ENCODE measurements at places on chromosomes 5 and 9.
A peak's percentile ranks its signal among the peaks of the same experiment; 100 is the strongest.

GRCh38 chr5:36040651-36041536, 25.8 kb downstream of the UGT3A2 start:
- no peak for DNase-seq

DNA sequence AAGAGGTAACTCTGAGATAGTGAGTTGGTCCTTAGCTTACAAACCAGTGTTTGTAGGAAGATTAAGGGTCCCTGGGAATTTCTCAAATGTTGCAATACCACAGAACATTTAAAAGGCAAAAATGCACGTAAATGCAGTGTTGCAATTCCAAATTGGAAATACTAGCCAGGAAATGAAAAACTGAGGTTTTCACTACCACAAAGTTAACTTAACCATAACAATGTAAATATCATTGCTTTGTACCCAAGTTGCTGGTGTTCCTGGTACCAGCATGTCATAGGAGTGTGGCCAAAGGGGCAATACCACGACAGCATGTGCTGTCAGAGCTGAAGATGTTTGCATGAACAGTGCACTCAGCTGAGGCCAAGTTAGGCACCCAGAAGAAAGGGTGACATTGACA, 382.9 kb downstream of the GLIS3 start:
- no peak for DNase-seq

DNA sequence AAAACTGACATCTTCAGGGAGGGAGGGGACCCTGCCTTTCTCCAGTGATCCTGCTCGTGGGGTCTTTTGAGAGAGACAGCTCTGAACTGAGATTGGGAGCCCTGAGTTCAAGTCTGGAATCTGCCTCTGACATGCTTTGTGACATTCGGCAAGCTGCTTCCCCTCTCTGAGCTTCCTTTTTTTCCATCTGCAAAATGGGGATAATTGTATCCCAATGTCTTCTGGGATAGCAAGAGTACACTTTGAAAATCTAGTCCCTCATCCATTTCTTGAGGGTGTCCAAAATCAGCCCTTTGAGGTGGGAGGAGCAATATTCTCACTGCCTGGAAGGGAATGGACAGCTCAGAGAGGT, 186.3 kb downstream of the RGS3 start:
- no peak for DNase-seq

- DNase-seq: peak; percentile 30
Observed at GRCh38 chr5:117455236-117456233, 880.9 kb upstream of the SEMA6A start.

GRCh38 chr5:73897893-73898292, 271.9 kb downstream of the ARHGEF28 start:
- no peak for DNase-seq

GRCh38 chr5:112684737-112685136, 52.9 kb upstream of the APC start:
- no peak for DNase-seq

DNA sequence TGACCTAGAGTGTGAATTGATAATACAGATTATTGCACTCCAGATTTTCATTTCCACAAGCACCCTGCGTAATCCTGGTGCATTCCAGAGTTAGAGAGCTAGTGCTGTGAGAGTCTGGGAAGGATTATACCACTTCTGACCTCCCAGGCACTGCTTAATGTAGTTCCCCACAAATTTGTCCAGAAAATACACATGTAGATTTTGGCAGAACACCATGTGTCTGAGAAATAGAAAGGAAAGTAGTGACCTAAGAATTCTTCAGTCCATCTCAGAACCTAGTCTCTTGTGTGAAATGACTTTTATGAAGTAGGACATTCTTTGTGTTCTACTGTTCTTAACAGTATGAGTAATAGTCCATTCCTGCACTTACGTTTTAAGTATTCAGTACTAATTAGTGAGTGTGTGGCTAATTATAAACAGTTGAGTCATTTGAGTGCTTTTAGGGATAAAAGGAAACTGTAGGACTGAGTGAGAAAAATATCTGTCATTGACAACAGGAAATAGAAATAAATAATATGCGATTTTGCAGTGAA, 27.8 kb upstream of the PTPDC1 start:
- DNase-seq: no peak

DNA sequence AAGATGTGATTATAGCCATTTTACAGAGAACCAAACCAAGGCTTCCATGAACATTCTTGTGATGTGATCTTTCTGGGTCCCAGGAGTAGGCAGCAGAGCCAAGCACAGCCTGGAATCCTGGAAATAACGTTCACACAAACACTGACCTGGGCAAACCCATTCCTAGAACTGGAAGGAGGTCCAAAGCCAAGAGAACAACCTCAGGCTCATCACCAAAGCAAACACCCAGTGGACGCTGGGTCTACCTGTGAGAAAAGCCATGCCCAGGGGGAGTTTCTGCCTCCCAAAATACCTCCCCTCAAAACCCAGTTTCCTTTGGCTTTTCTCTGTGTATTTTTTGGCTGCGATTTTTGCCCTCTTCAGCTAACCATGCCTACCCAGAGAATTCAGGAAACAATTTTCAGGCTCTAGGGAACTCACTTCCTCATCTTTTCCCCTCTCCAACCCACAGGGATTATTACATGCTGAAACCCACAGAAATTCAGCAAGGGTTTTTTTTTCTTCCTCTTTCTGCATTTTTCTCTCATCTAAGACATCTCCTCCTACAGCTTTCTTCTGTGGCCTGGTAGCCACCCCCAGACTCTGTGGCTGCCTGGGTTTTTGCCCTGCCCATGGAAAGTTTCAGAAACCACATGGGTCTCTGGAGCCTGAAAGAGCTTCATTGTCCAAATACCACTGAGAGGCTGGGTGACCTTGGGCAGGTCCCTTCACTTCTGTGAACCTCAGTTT, 75.0 kb downstream of the TNC start:
- DNase-seq: peak; percentile 9

DNA sequence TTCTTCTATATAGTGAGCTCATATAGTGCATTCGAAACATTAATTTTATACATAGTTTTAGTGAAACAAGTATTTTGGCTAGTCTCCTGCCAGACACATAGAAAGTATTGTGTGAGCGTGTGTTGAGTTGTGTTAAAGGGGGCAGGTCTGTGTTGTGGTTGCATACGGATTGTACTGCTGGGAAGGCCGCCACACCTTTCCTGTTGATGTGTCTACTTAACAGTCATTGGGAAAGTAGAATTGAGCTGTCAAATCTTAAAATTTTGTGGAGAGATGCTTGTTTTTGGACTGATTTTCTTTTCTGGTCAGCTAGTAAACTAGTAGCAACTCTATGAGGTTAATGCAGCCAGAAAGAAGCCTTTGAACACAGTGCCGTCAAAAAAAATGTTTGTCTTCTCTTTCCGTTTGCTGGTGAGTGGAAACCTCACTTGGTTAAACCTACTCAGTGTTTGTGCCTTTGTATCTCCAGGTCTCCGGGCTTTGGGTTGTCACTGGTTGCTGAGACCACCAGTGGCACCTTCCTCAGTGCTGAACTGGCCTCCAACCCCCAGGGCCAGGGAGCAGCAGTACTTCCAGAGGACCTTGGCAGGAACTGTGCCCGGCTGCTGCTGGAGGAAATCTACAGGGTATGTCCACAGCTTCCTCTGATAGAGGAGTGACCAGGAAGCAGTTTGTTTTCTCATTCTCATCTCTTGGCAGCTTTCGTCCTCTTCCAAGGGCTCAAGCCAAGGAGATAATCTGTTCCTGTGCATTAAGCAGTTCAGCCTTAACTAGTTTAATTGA, 51.5 kb downstream of the RCL1 start:
- no peak for DNase-seq

- DNase-seq: no peak
Observed at GRCh38 chr5:93611976-93612854, 29.2 kb downstream of the NR2F1 start.

- no peak for DNase-seq
Observed at GRCh38 chr5:42436051-42436450, 12.8 kb downstream of the GHR start.

GRCh38 chr9:136484153-136485048, 1.6 kb upstream of the SEC16A start:
- DNase-seq: no peak

DNA sequence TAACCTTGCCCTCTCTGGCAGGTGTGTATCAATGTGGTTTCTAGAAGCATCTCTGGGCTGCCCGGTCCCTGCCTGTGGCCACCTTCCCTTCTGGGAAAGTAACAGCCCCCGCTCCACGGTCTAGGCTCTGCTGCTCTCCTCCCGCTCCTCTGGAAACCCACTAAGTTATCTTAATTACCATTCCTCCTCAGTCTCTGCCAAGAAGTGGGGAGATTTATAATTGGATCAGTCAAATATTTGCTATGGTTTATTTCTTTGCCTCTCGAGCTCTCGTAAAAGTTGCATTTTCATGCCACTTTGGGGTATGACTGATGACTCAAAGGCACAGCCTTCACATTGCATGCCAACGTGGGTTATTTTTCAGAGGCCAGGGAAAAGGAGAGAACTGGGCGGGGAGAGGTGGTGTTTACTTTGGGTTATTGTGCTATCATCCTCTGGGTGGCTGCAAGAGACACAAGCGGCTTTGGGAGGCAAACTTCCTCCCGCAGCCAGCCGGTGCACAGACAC, 205.3 kb upstream of the WWC1 start:
- no peak for DNase-seq

DNA sequence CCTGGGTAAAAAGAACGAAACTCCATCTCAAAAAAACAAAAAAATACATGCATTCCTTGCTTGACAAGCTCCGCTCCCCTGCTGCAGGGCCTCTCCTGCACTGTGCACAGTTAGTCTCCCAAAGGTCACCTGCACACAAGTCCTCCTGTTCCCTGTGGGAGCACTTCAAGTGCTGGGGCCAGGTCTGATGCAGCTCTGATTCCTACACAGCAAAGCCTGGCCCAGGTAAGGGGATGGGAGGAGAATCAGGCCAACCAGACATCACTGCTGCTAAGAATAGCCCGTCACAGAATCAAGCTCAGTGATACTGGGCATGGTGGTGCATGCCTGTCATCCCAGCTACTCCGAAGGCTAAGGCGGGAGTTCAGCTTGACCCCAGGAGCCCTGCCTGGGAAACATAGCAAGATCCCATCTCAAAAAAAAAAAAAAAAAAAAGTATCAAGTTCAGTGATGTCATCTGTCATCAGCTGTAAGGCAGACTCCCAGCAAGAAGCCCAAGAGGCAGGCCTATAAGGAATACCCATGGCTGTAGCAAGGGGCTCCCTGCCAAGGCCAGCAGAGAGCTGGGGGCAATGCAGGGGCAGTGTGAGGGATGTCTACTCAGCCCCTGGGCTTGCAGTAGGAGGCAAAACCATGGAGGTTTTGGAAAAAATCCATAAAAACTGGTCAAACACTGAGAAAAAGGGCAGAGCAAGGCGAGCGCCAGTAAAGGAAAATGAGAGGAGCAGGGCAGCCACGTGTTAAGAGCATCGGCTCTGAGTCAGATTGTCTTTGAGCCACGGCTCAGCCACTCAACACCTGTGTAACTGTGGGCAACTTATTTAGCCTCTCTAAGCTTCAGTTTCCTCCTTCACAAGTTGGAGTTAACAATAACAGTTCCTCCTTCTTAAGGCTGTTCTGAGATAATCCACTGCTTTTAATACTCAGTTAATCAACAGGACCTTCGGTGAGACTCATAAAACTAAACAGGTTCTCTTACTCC, 3.2 kb downstream of the TPM2 start:
- DNase-seq: no peak

DNA sequence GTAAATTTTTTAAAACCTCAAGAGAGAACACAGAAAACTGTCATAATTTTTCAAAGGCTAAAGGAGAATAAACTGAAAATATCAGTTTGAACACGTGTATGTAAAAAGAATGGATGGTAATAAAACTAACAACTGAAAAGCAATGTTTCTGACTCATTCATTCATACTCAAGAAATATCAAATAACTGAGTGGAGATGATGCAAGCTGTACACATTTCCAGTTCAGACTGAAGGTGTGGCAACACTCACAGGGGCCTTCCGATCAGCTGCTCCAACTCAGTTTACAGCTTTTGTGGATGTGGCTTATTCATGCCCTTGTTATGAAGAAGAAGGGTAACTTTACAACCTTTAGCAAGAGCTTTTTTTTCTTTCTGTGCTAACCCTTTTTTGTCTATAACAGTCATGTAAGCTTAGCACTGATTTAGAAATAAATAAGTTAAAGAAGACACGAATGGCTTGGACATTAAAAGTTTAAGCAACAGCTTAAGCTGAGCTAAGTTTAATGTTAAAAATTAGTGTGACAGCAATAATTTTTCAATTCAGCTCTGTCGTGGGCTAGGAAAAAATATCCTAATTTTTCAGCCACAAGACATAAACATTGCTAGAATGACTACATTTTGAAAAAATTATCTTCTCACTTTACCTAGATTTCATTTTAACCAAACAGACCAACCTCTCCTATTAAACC, 453.5 kb downstream of the RAB3C start:
- DNase-seq: no peak

- DNase-seq: no peak
Observed at GRCh38 chr9:106350777-106351176, 512.2 kb upstream of the ZNF462 start.

- no peak for DNase-seq
Observed at GRCh38 chr5:44664711-44665100, 144.0 kb upstream of the MRPS30 start.

GRCh38 chr9:91549177-91549576, 125.5 kb upstream of the NFIL3 start:
- DNase-seq: no peak

GRCh38 chr9:127370672-127371648, 26.0 kb upstream of the SLC2A8 start:
- no peak for DNase-seq

- DNase-seq: peak; percentile 27
Observed at GRCh38 chr5:132714456-132715307, 22.7 kb downstream of the KIF3A start.

DNA sequence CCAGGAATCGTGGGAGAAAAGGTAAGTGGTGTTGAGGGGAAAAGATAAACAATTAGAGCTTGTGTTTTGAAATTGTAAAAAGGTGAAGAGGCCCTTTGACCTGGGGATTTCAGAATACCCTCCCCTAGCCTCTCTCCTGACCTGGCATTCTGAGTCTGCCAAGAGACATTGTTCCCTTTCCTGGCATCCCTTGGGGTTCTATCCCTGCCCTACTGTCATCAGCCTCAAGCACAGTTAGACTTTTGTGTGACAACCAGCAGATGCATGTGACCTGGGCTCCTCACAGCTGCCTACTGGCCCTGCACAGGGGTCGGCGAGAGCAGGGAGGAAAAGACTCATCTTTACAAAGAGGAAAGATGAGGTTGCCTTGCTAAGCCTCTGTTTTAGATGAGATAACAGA, 72.2 kb upstream of the ORM1 start:
- no peak for DNase-seq

DNA sequence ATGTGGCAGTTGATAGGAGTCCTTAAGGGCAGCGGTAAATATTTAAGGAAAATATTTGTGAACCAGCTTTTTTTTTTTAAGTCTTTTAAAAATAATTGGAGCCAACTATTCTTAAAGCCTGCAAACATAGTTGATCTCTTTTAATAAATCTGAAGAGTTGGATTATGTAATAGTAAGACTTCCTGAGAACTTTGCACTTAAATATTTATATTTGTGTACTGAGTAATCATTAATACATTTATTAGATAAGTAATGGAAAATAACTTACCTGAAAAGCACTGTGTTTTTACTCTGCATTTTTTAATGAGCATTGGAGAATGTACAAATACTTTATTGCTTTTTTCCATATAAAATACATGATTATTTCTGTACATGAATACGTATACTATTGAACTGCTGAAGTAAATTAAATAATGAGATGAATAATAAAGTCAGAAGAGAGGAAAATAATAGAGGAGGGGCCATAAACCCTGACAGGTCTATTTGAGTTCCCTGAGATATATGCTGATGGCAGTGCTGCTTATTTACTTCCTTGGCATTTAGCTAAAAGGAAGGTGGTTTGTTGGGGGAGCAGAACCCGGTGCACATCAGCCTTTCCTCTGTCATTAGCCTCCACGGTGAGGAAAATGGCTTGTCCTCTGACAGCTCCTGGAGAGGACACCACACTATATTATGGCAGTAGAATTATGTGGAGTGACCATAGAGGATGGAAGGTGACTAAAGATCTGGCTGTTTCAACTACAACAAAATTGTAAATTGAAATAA, 148.0 kb downstream of the ZSWIM6 start:
- DNase-seq: no peak
